ENCODE measurements at places on chromosomes 7 and 10.

DNA sequence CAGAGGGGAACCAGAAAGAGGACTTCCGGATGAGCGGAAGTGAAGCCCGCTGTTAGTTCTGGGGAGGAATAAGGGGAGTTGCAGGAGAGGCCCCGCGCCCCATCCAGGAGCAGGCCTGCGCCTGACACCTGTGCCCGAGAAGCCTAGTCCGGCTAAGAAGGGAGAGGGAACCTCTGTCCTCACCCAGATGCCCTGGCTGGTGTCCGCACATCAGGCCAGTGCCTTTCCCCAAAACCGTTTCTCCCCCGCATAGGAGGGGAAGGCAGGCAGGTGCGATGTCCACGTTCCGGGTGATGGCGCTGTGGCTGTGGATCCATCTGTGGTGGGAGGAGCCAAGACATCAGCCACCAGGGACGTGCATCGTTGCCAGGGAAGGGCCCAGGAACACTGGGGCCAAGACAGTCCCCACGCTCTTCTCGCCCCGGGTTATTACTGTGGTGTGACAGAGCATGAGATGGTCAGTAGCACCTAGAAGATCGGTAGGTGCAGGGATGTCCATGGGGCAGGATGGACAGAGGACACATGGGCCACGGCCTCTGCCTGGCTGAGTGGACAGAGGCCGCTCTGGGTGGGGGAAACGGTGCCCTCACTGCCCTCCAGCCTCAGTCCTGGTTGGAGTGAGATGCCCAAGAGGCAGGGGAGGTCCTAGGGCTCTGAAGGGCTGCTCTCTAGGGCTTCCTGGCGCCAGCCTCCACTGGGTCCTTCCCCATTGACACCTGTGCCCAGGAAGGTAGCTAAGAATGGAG, 262.7 kb downstream of the CELF2 start:
- no peak for DNase-seq

DNA sequence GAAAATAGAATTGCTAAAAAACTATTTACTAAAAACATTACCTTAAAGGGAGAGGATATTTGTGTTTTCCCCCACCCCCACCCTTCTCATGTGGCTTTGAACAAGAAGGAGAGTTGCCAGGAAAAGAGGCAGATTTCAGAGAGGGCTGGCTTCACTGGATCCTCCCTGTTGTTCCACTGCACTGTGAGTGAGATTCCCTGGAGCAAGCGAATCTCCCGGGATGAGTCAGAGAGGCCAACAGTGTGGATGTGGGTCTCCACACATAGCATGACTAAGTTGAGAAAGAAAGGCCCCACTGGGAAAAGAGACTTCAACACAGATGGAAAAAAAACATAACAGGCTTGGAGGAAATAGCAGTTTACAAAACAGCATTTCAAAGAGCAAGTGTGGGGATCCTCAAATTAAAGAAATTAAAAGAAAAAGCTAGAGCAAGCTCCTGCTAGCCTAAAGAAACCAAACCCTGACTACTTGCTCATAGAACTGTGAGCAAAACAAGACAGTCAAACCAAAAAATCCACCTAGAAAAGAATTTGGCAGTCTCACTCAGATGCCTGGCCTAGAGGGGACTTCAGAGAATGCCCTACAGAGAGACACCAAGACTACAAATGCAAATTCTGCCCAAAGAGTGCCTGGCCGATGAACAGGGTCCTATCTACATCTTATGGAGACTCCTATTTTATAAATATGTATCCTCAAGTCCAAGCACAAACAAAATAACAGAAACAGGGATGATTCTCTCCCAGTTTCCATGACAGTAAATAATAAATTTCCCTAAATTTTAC, 3.4 kb downstream of the CAV1 start:
- no peak for DNase-seq

DNA sequence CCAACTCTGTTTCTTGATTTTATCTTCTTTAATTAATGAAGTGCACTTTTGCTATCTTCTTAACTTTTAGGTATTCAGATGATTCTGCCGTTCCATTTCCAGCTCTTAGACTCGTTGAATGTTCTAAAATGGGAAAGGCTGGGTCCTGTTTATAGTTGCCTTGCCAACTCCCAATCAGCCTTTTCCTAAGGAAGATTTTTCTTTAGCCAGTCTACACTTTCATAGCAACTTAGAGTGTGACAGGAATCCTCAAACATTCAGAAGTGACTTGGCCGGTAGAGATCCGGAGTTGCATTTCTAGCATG, 23.0 kb upstream of the TRIL start:
- no peak for DNase-seq

GRCh38 chr7:128098629-128099028, 67.4 kb upstream of the LRRC4 start:
- no peak for DNase-seq

DNA sequence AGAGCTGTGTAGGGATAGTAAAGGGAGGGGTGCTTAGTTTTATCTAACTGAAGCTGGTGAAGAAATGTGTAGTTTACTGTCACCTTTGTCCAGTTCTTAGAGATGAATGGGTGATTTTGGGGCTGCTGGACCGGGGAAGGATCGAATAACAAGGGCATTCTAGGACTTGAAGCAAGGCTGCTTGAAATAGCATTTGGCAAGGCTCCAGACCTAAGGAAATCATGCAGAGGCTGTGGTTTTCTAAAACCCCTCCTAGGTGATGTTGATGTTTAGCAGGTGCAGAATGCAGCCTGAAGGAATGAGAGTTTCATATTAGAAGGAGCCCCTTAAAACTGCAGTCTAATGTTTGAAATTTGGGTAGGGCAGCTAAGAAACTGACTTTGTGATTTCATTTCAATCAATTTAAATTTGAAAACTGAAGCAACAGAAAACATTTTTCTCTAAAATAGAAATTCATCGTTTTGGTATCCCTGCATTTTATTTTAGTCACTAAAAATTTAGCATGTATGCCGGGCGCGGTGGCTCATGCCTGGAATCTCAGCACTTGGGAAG, 68.5 kb downstream of the TET1 start:
- DNase-seq = no peak

- no peak for DNase-seq
Observed at GRCh38 chr7:47290867-47291266, 291.0 kb downstream of the TNS3 start.

GRCh38 chr10:86356296-86356695, 10.3 kb downstream of the GRID1 start:
- no peak for DNase-seq

DNA sequence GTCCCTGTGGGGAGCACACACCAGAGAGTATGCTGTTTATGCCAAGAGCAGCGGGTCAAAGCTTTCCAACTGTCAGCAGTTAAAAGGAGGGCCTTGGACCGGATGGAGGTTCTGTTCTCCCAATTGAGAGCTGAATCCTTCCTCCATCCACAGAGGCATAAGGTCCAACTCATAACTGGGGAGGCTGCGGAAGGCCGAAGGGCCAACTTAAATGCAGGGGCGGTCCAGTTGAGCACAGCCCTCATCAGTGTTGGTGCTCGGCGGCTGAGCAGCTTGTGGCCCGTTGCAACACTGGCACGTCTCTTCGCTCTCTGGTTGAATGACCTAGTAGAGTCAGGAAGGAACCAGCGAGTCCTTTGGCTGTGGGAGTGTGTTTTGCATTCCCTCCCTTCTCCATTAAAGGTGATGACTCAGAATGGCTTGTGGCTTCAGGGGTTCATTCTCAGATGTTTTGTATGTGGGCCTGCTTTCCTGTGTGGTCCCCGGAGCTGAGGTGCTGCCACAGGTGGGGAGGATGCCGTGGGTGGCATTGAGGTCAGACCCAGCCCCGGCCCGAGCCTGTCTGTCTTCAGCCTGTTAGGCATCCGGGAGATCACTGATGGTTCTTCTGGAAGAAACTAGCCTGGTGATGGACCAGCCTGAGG, 44.8 kb upstream of the DMBT1 start:
- DNase-seq = peak; percentile 68

- DNase-seq = no peak
Observed at GRCh38 chr10:13376746-13377145, 28.7 kb upstream of the SEPHS1 start.

DNA sequence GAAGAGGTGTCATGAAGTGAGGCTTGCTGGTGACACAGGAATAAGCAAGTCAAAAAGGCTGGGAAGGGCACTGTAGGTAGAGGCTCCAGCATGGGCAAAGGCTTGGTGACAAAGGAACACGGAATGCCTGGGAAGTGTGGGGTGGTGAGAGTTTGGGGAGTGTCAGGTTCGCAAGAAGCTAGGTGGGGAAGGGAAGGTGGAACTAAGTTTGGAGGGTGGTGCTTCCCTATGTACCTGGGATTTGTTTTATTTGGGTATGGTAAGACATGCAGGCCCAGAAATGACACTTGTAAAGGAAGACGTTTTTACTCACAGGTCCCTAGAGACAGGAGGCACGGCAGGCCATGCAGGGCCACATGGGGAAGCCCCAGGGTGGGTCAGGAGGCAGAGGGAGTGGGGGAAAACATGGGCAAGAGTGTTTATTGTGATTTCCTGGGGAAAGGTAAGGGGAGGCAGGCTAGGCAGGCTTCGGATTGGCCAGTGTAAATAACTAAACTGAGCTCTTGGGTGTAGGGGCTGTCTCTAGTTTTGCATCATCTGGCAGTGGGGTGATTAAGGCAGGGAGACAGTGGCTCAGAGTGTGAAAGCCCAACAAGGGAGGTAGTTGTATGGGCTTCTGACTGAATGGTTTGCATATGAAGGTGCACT, 52.1 kb downstream of the SH2D4B start:
- no peak for DNase-seq

GRCh38 chr10:133464582-133465031, 10.9 kb downstream of the SCART1 start:
- DNase-seq = no peak

GRCh38 chr10:132836248-132836831, 50.4 kb upstream of the NKX6-2 start:
- no peak for DNase-seq
